Activated T-cell treated with anti-CD3 and anti-CD28 coated beads for 24 hours (primary cell): ENCODE measurements at places on chromosomes 1 and 21.

DNA sequence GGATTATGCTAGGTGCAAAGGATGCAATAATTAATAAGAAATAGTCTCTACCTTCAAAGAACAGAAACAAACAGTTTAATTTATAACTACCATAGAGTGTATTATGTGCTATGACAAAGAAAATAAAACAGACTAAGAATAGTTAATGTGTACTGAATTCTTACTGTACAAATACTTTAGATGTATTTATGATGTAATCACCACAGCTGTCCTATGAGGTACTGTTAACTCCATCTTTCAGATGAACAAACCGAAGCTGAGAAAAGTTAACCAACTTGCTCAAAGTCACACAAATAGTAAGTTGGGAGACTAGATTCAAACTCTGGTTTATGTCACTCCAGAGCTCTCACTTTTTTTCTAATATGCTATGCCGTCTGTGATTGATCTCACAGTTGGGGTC lies 77.0 kb upstream of the FGGY start:
- DNase-seq = no peak

GRCh38 chr1:171420810-171421209 lies 64.5 kb upstream of the PRRC2C start:
- no peak for DNase-seq

DNA sequence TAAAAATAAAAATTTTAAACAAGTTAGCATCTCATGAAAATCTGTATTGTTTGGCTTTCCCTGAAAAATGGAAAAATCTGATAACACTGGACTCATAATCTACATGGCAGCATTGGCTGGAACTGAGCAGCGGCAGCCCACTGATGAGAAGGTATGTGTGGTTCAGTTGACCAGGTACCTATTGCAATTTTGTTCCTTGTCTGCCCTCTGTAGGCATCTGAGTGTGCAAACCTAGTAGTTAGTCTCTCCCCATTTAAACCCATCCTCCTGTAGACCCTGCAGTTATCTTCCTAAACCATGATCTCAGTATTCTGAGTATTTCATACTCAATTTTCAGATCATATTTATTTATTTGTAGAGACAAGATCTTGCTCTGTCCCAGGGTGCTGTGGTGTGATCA lies 59.4 kb upstream of the SERBP1 start:
- DNase-seq = no peak

GRCh38 chr1:200473698-200474371 lies 64.0 kb upstream of the ZNF281 start:
- DNase-seq = no peak

DNA sequence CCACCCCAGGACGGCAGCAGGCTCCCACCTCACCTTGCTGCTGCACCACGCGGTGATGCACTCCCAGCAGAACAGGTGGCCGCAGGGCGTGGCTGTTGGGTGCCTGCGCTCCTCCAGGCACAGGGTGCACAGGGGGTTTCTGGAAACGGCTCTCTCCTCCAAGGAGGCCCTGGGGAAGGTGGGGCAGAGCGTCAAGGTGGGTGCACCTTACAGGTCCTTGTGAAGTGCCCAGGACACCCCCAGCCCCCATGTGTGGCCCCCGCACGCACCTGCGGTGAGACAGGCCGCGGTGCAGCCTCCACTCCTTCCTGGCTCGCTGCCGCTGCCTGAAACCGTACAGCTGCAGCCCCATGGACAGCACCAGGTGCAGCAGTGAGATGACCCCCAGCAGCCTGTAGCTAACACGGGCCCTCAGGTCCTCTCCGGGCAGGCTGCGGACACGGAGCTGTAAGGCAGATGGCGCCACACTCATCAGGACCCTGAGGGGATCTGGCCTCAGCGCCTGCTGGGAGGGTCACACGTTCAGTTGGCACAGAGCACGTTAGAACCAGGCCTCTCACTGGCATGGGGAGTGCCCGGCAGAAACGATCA lies 5.8 kb downstream of the PEX10 start:
- no peak for DNase-seq

GRCh38 chr21:33734818-33735217 lies 92.5 kb downstream of the ITSN1 start:
- DNase-seq = no peak

GRCh38 chr1:100847361-100848082 lies 47.1 kb downstream of the EXTL2 start:
- DNase-seq = no peak

- no peak for DNase-seq
These were observed 144.7 kb downstream of the GRIK3 start for GRCh38 chr1:36889478-36890226.

DNA sequence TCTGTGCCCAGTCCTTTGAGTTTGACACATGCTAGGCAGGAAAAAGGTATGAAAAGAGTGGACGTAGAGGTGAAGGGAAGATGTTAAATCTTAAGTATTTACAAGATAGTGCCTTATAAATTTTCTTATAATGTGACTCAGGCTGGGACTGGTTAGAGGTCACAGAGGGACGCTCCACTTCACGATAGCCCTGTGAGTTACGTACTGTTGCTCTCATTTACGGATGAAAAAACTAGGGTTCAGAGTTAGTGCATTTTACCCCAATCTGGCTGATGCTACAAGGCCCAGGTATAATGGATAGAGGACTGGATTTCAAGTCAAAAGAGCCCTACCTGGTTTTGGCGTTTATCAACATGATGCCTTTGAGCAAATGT lies 1.4 kb upstream of the TUT4 start:
- DNase-seq = no peak

DNA sequence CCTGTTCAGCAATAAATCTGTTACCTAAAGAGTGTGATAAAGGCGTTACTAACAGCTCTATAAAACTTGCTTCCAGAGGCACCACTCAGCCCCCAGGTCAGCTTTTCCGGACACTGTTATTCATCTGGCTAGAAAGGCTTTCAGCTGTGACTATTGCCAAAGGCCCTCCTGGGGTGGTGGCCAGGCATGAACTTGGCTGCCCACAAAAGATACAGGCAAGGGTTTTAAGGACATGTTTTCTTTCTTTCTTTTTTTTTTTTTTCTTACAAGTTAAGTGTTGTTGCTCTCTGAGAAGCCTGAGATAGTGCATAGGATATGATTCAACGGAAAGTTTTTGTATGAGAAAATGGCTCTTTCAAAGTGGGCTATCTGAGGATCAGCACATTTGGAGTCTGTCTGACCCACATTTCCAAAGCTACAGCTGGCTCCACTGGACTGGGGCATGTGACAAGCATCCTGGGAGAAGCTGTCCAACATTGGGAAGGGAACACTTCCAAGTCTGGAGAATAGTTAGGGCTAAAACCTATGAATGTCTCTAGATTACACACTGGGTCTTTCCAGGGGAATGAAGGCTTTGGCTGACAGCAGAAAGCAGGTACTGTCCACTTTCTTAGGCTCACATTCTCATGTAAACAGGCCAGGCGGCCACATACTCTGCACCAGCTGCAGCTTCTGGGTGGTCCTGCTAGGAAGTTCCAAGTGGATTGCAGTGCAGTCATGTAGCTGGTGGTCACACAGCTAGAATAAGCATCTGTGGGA lies 639.7 kb downstream of the LMO4 start:
- DNase-seq = no peak
